ENCODE measurements at places on chromosomes 12 and 14.

DNA sequence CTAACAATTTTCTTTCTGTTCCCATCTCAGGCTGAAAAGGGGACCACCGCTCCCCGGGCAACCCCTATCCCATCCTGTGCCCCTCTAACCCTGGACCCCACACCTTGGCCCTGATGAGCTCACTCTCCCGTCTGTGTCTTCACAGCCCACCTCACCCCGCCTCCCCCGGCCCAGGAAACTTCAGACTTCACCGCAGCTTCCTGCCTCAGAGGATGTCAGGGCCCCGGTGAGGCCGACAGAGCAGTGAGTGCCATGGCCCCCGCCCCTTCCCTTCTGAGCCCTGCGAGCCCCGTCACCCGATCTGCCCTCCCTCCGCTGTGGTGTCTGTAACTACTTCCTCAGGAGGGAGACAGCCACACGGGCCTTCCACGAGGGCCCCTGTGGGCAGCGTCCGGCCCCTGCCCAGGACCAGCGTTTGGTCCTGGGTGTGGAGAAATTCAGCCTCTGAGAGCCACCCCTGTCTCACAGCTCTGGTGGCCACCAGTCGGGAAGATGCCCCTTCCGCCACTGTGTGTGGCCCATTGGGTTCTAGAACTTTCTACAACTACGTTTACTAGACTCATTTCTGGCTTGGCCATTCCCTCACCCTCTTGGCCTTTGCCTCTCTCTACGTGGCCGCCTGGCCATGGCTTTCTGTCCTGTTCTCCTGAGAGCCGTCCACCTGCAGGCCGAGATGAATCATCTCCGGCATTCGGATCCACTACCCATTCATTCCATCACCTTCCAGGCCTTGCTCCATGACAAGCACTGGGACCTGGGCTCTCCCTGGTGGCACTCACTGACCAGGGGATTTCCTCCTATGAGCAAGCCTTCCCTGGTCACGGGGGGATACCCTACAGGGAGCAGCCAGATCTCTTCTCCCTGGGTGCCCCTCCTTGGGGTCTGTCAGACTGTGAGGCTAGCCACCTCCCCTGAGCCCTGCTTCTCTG lies 3.4 kb downstream of the RHOF start:
- peak; percentile 95 for DNase-seq

- no peak for DNase-seq
Measured at GRCh38 chr12:79250960-79251755, 386.6 kb downstream of the SYT1 start.

DNA sequence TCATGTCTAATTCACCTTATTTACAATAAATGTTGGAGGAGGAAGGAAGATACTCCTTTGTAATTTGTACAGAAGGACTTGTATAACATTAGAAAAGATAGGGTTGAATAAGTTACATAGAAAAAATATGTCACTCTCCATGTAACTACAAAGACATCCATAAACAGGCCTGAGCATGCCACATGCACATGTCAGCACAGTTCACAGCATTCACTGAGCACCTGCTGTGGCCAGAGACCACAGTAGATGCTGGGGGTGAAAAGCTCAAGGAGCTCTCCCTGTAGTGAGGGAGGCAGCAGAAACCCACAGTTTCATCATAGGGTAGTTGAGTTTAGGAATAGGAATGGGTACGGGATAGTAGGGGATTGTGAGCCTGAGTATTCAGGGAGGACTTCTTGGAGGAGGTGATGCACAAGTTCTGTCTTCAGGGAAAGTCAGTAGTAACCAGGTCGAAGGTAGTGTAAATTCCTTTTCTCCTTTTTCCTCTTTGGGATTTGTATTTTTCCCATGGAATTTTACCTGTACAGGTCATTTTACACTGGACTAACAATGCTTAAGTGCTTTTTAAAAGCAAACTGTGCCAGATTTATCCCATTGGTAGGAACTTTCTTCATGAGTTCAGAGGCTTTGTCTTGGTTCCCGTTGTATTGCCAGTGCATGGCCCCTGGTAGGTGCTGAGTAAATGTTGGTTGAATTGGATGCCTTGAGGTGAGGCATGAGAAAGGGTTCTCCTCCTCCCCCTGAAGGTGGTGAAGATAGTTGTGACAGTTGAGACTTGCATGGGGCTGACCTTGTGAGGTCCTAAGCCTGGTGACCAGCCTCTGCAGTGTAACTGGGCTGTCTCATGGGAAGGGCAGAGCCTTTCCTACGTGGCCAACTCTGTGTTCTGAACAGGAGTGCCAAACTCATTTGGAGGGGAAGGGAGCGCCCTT lies 20.2 kb downstream of the PRKCH start:
- DNase-seq = no peak

- no peak for DNase-seq
Measured at GRCh38 chr12:168763-169525, 45.0 kb downstream of the SLC6A12 start.

DNA sequence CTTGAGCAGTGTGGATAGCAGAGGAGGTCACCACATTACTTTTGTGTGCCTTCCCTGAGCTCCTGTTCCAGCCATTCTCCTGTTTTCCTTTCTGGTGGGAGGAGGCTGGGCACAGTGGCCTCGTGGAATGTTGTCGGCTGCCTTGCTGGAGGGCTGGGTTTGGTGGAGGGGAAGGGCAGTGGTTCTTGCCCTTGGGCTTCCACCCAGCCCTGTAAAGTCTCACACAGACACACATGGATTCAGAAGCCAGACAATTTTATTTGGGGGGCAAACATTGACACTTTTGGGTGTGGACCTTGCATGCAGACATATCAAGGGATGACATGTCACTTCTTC lies 866 bp downstream of the NPFF start:
- no peak for DNase-seq

DNA sequence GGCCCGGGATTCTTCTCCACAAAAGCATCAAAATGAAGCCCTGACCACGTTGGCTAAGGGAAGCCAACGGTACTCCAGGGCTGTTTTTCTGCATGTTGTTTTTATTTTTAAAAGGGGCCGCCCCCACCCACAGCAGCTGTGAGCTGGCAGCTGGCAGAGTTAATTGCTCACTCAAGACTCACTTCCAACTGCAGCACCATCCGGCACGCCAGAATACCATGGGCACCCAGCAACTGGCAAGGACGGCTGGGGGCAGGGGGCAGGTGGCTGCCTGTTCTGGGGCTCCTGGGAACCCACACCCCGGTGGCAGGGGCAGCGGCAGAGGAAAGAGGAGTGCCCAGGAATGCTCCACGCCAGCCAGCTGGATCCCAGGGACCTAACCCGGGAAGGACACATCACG lies 44.3 kb downstream of the NCOR2 start:
- no peak for DNase-seq

DNA sequence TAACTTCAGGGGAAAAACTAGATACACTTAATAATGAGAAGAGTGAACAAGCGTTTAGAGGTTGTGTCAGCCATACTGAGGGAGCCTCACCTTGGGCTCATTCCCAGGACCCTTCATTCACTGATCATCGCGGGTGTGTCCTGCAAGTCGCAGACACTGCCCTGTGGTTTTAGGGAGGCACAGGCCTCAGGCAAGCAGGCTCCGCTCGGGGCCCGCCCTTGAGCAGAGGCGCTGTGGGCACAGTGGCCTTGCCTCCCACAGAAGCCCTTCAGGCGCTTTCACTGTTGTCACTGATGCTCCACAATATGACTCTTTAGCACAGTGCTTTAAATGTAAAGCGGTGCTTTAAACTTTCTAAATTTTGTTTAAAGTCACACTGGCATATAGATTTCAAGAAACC lies 67.4 kb downstream of the DDX51 start:
- no peak for DNase-seq

All from central memory CD8-positive, alpha-beta T cell (primary cell).